ENCODE measurements at places on chromosomes 3 and 15.

DNA sequence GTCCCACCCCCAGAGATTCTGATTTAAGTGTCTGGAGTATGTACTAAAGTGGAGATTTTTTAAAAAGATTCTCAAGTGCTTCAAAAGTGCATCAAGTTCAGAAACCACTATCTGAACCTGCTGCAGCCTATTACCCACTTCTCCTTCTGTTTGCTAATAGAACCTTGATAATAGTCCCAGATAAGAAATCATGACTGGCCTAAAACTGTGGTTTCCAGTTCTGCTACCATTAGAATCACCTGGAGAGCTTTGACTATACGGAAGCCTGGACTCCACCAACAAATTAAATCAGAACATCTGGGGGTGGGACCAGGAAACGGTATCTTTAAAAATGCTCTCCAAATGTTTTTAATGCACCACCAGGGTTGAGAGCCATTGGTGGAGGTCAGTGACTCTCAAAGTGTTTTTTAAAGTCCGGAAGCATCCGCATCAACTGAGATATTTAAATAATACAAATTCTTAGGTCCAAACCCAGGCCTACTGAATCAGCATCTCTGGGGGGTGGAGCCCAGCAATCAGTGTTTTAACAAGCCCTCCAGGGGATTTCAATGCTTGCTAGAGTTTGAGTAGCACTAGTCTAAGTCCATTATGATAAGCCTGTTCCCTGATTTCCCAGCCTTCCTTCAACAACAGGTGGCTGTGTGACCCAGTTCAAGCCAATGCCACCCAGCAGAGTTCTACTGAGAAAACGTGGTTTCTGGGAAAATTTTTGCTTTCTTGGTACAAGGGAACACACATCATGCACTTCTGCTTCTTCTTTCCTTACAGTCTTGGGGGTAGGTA, 45.4 kb upstream of the TIPARP start:
- DNase-seq: no peak

DNA sequence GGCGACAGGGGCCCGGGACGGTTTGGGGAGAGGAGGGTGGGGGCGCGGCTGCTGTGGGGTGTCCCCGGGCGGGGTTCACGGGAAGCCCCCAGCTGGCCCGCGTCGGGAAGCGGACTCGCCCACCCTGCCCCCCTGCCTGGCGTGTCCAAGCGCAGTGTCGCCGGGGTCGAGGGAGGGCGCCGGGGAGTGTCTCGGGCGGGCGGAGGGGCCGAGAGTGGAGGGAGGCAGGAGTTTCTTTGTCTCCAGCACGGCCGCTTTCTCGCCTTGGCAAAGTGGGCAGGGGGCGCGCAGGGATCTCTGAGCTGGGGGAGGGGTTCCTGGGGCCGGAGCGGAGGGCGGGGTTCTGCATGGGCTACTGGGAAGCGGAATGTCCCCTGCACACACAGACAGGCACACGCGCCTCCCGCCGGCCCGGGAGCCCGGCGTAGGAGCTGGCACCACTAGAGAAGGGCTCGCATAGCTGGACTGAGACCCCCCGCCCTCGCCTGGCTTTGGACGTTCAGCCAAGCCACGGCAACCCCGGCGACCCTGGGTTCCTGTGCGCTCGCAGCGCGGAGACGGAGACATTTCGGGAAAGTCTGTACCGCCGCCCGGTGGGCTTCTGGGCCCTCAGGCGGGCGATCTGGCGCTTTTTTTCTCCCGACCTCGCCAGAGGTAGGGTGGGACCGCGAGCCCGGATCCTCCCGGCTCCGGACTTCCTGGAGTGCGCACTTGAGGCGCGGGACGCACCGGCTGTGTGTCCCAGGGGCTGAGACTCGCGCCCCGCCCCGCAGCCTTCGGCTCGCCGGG, 822 bp downstream of the ST8SIA2 start:
- no peak for DNase-seq

DNA sequence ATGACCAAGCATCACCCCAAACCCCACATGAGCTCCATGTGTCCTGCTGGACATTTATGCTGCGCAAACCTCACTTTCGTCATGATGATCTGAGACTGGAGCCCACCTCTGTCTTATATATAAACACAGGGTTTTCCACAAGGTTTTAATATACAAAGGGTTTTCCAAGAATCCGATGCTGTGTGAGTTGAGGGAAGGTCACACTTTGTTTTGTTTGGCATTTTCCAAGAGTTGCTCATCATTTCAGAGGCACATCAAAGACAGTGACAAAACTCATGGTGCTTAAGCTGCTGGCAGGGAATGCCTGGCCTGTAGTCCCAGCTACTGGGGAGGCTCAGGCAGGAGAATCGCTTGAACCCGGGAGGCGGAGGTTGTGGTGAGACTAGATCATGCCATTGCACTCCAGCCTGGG, 20.0 kb downstream of the EFCC1 start:
- no peak for DNase-seq

- DNase-seq: no peak
These were observed 35.9 kb upstream of the MRPS22 start for GRCh38 chr3:139307601-139308555.

GRCh38 chr3:179608931-179609720, 4.5 kb downstream of the NDUFB5 start:
- DNase-seq: no peak

GRCh38 chr15:63348392-63348791, 33.3 kb downstream of the CA12 start:
- DNase-seq: peak; percentile 78

DNA sequence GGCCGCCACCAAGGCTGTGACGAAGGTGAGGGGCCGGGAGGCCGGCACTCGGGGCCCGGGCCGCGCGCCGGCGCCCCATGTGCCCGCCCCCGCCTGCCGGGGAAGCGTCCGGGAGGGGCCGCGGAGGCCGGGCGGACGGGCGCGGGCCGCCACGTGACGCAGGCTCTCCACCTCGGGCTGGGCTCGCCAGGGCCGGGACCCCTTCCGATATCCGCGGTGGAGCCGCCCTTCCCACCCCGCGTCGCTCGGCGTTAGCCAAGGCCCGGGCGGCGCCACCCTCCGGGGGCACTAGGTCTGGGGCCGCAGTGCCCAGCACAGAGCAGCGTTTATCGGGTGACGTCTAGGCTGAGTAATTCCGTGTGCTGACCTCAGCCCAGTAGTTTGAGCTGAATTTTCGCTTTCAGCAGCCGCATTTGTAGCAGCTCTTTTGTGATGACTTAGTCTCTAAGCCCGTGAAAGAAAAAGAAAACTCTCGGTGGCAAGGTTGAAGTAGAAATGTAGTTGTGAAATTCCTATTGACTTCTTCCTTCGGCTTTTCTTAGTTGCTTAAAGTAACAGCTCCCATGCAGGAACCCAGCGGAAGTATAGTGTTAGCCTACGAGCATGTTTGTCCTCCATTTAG, 885 bp downstream of the CDV3 start:
- peak; percentile 75 for DNase-seq

DNA sequence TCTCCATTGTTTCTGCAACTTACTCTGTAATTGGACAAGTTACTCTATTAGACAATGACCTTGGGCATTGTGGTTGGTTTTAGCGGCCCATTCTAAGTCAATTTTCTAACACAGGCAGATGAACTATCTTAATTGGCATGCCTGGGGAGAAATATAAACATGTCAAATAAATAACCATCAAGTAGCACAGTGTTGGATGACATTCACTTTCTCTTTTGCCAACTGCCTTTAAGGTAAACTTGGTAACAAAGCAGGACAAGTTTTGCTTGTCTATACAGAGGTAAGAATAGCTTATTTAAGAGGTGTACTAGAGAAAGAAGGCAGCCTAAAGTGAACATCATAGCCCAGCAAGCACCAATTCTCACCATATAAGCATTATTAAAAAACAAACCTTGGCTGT, 599.6 kb downstream of the GBE1 start:
- DNase-seq: no peak

GRCh38 chr3:36633060-36633459, 131.3 kb downstream of the DCLK3 start:
- no peak for DNase-seq

DNA sequence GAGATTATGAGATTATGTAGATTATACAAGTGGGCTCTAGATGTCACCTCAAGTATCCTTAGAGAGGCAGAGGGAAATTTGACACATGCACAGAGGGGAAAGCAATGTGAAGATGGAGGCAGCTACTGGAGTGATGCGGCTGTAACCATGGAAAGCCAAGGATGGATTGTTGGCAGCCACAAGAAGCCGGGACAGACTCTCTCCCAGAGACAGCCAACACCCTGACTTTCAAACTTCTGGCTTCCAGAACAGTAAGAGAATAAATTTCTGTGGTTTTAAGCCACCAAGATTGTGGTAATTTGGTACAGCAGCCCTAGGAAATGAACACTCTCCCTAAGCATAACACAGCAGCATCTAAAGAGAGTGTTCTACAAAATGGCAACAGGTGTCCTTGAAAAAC, 34.4 kb upstream of the PRICKLE2 start:
- no peak for DNase-seq

DNA sequence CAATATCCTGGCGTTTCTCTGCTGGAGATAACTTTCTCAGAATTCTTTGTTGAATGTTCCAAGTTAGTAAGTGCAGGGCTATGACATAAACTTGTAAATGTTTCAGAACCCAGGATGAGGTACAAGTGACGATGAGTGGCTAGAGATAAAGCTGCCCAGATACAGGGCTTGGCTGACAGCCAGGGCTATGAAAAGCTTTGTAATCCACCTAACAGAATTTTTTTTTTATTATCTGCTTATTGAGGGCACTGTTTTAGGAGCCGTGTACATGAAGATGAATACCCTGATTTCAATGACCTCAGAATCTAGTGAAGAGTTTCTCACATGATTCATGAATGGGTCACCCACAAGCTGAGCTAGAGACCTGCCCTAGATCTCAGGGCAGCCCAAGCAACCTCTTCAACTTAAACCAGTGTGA, 431.4 kb downstream of the DIPK2A start:
- no peak for DNase-seq

GRCh38 chr15:36178303-36178633, 401.2 kb upstream of the CDIN1 start:
- DNase-seq: no peak

DNA sequence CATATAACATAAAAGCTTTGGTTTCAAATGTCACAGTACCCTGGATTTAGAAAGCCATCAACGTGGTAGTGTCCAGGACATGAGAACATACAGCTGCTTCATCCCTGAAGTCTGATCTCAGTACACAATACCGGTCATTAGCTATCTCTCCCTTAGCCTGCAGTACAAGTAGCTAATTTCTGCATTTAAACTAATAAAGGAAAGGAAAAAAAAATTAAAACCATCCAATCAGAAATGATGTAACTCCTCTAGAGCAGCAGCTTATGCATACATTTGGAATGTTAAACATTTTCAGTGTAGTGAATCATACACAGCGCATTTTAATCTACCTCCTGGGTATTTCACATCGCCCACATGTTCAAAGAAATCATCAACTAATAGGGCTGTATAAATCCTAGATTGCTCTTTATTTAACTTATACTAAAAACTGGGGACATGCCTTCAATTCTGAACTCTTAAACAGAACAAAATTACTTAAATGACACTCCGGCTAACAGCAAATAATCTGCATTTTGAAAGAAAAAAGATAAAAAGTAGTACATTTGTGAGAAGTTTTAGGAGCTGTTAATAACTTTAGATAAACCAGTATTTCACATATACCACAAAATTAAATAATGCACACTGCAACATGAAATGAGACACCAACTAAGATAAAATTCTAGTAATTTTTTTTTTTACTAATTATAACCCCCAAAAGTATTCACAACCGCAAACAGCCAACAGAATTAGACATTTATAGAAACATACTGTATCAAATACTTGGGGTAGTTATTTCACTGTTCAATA, 3.7 kb downstream of the IGF2BP2 start:
- DNase-seq: peak; percentile 82

DNA sequence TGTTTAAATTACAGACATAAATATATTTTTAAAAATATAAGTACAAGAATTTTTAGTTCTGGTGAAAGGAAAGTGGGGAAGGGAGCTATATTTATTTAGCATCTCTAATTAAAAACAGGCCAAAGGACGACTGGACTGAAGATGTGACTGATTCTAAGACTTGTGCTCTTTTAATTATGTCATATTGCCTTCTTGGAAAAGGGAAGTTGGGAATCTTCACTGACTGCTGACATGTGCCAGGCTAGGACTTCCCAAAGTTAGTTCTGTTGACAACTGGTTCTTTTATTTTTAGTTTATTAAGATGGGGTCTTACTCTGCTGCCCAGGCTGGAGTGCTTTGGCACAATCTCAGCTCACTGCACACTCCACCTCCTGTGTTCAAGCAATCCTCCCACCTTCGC, 13.5 kb downstream of the CNOT10 start:
- DNase-seq: no peak

- no peak for DNase-seq
These were observed 365.7 kb upstream of the ICE2 start for GRCh38 chr15:60844511-60845174.

GRCh38 chr3:164465172-164465571, 613.1 kb downstream of the SI start:
- DNase-seq: no peak

- DNase-seq: peak; percentile 52
These were observed 22.4 kb downstream of the PLA2G4F start for GRCh38 chr15:42133886-42134502.

DNA sequence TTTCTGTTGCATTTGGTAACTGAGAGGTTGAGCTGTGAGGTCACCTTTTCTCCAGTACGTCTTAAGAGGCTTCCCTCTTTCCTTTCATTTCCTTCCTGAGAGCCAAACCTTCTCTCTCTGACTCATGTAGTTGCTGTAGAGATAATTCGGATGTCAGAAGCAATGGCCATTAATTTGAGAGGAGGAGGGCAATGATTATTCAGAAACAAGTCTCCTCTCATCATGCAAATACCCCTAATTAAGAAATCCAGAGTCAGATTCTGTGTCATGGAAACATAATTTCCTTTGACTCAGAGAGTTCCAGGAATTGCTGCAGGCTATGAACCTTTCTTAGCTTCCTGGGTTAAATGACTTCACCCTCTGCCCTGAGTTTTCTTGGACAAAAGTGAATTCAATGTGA, 59.0 kb upstream of the GSK3B start:
- DNase-seq: peak; percentile 60

DNA sequence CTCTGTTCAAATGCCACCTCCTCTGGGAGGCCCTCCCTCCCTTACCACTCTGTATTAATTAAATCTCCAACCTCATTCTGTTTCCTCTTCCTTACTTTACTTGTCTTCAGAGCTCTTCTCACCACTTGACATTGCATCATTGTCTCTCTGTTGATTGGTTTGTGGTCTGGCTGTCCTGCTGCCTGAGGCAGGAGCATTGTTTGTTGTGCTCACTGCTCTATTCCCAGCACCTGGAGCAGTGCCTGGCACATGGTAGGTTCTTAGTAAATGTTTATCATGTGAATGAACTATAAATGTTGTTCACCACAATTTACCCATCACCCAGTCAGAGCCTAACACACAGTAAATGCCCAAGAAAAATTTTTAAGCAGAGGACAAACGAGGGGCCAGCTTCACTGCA, 6.7 kb upstream of the BFSP2 start:
- DNase-seq: no peak

DNA sequence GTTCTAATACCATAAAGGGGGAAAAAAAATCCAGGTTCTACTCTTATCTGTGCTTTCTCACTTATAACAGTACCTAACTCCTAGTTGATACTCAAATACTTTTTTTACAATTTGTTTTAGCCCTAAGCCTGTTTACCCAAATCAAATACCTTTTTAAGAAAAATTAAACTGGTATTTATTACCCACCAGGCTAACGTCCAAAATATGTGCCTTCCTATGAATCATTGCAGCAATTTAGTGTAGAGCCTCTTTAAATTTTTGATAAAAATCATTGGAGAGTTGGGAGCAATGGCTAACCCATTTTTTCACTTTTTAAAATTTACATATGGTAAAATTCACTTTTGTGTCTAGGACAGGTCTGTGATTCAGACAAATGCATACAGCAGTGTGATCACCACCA, 27.9 kb downstream of the FILIP1L start:
- no peak for DNase-seq

- DNase-seq: no peak
These were observed 60.8 kb upstream of the RNU6-1 start for GRCh38 chr15:67900621-67901147.

GRCh38 chr3:31288641-31289100, 244.1 kb upstream of the STT3B start:
- peak; percentile 86 for DNase-seq

All from endothelial cell of umbilical vein (primary cell).